NCI-H1694 treated with DMSO at 0.1 percent for 48 hours (cell line): ENCODE measurements at places on chromosomes 16 and 17.

DNA sequence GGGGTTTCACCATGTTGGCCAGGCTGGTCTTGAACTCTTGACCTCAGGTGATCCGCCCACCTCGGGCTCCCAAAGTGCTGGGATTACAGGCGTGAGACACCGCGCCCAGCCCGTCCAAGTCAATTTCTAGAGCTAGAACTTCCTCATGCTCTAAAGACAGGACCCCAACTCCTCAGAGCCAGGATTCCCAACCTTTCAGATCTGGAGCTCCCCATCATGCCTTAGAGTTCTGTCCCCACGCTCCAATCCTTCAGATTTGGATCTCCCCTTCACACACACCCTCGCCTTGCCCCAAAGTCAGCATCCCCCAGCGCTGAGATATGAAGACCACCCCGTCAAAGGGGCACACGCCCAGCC lies 448 bp downstream of the KCTD19 start:
- DNase-seq, result no peak

DNA sequence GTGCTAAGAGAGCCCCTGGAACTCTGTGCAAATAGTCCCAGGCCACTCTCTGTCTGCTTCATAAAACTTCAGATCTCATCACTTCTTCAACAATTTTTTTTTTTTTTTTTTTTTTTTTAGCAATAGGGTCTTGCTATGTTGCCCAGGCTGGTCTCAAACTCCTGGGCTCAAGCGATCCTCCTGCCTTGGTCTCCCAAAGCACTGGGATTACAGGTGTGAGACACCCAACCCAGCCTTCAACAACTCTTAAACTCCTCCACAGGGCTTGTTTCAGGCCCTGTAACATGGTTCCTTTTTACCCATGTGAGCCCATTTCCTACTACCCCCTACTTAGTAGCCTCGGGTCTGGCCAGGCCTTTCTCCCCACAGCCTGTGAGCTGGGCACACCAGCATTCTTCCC lies 39.3 kb upstream of the ICAM2 start:
- no peak for DNase-seq

- DNase-seq, result no peak
These were observed 30.0 kb downstream of the APPBP2 start for GRCh38 chr17:60496041-60496440.

GRCh38 chr16:50523710-50524109 lies 24.5 kb upstream of the NKD1 start:
- no peak for DNase-seq

DNA sequence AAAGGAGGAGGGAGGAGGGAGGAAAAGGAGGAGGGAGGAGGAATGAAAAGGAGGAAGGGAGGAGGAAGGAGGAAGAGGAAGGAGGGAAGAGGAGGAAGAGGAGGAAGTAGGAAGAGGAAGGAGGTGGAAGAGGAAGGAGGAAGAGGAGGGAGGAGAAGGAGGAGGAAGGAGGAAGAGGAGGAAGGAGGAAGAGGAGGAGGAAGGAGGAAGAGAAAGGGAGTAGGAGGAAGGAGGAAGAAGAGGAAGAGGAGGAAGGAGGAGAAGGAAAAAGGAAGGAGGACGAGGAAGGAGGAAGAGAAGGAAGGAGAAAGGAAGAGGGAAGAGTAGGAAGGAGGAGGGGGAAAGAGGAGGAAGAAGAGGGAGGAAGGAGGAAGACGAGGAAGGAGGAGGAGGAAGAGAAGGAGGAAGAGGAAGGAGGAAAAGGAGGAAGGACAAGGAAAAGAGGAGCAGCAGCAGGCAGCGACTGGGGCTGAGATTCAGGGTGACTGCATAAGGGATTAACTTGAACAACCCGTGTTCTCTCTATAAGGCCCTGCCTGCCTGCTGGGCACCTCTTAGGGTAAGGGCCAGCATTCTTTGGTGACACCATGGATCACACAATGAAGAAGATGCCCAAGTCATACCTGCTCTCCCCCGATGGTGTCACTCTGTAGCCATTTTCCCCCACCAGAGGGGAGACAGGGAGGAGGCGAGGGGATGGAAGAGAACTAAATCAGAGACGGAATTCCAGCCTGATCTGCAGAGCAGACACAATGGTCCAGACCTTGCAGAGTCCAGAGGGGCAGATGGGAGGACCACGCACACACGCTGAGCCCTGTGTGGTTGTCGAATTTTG lies 1.4 kb upstream of the IL34 start:
- no peak for DNase-seq

GRCh38 chr16:54512467-54512995 lies 225.9 kb upstream of the IRX3 start:
- no peak for DNase-seq

DNA sequence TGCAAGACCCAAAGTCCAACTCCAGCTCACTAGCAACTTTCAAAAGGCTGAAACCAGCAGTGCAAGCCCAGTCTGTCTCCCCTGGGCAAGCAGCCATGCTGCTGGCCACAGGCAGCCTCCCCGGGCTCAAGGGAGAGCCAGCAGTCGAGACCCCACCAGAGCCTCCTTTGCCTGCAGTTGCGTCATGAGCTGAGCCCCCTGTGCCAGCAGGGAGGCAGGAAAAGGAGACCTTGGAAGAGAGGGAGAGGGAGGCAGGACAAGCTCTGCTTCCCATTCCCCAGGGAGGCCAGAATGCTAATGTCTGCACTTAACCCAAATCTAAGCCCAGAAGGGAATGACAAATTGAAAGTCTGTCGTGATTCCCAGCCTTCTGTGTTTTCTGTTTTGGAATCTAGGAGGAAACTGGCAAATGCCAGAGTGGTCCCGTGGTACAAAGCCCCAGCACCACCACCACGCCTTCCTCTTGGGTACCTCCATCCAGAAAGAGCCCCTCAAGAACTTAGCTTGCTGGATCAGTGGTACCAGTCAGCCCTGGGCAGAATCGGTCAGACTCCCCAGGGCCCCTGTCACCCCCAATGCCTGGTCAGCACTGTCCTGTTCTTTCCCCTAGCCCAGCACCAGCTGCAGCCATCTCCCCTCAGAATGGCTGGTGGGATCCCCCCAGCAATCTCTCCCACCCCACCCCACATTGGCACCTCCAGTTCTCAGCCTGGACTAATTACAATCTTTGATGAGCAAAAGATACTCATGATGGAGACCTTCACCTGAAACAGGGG lies 99.3 kb upstream of the TNRC6C start:
- DNase-seq, result no peak

DNA sequence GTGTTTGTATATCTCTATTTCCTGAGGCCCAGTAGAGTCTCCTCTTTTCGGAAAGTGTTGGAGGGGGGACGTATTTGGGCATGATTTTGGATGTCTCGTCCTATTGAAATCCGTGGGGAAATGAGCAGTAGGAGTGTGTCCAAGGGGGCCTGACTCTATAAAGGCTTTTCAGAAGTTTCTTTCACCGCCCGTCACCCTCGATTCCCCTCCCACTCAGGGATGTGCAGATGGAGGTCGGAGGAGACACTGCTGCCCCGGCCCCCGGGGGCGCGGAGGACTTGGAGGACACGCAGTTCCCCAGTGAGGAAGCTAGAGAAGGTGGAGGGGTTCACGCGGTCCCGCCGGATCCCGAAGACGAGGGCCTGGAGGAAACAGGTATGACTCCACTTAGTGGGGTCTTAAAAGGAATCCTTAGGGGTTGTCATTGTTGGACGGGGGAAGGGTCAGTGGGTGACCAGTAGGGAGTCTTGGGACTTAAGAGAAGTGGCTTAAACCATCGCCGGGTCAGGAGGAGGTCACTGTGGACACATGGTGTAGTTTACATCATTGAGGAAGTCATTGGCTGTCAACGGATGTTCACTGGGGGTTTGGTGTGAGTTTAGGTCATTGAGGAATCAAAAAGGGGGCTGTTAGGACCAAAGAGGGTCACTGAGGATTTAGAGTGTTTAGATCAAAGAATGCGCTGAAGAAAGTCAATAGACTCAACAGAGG lies 424 bp downstream of the MON1B start:
- DNase-seq, result no peak

GRCh38 chr17:55327225-55328088 lies 62.7 kb downstream of the HLF start:
- no peak for DNase-seq

GRCh38 chr17:18986541-18987229 lies 17.9 kb downstream of the FAM83G start:
- no peak for DNase-seq

DNA sequence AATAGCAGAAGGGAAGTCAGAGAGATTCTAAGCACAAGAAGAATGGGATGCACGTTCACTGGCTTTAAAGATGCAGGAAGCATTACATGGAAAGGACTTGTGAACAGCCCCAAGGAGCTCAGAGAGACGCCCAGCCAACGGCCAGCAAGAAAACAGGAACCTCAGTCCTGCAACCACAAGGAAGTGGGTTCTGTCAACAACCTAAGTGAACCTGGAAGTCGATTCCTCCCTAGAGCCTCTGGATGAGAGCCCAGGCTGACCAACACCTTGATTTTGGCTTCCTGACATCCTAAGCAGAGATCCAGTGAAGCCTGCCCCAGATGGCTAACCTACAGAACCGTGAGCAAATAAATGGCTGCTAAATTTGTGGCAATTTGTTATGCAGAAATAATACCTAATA lies 24.5 kb downstream of the GPR142 start:
- no peak for DNase-seq

GRCh38 chr17:683499-684254 lies 31.0 kb downstream of the VPS53 start:
- DNase-seq, result no peak

DNA sequence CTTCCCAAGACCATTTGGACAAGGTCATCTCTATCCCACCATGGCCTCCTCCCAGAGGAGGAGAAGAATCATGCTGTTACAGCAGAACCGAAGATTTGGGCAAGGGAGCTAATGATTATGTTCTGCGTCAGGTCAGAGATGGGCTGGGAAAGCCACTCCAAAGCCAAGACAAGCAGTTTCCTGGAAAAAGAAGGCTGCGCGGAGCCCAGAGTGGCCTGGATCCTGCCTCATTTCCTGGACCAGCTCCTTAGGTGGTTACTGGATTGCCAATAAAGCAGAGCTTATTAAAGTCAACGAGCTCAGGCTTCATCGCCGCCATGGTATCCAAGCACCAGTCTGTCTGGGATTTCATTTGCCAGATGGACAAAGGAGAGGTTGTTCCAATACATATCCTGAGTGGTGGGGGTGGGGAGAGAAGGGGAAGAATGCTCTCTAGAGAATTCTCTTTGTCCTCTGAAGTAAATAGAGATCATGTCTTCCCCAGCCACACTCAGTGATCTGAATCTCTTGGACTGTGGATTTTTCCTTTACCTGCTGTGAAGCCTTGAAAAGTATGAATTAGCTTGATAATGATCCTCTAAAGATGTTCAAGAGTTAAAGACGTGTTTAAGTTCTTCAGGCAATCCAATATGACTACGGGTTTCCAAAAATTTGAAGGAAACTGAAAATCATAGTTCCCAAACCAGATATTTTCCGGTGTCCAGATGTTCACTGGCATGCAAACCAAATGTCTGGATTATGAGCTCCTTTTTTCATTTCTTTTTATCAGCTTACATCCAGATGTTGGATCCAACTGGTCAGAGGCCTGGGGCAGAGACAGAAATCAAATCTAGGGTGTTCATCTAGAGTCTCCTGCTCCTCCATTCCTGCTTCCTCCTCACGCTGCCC lies 17.7 kb downstream of the PRAC1 start:
- DNase-seq, result no peak

DNA sequence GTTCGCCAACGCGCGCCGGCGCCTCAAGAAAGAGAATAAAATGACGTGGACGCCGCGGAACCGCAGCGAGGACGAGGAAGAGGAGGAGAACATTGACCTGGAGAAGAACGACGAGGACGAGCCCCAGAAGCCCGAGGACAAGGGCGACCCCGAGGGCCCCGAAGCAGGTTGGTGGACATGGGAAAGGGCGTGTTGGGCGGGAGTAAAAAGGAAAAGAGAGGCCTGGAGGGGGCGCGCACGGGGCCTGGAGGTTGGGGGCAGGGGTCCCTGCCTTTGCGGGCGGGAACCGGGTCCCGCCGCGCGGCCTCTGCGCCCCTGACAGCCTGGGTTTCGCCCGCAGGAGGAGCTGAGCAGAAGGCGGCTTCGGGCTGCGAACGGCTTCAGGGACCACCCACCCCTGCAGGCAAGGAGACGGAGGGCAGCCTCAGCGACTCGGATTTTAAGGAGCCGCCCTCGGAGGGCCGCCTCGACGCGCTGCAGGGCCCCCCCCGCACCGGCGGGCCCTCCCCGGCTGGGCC lies 2.1 kb downstream of the IRX5 start:
- no peak for DNase-seq

DNA sequence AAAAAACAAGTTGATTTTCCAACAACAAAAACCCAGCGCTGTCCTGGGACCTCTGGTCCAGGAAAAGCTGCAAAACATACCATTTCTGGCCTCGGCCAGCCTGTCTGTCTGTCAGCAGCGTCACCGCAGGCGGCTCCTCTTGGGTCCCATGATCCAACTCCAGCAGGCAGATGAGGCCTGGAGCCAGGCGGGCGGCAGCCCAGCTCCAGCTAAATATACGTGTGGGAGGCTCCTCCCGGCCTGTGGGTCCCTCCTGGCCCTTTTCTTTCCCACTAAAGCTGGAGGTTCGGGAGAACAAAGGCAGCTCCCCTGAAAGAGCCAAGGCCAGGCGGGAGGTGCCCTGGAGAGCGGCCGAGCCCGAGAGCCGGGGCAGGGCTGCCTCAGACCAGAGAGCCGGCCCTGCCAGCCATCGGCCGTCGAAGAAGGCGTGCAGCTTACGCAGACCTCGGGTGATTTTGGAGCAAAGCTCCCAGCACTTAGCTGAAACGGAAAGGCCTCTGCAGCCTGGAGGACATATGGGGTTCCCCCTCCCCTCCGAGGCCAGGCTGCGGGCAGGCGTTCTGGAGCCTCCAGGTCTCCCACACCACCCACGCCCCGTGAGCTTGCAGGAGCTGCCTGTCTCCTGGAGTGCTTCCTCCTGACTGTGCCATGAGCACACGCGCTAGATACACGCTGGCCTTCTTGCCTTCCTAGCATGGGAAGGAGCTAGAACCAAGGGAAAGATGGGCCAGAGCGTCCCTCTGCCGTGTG lies 19.9 kb upstream of the JPH3 start:
- DNase-seq, result no peak

GRCh38 chr17:14918540-14918939 lies 346.6 kb downstream of the PMP22 start:
- no peak for DNase-seq

DNA sequence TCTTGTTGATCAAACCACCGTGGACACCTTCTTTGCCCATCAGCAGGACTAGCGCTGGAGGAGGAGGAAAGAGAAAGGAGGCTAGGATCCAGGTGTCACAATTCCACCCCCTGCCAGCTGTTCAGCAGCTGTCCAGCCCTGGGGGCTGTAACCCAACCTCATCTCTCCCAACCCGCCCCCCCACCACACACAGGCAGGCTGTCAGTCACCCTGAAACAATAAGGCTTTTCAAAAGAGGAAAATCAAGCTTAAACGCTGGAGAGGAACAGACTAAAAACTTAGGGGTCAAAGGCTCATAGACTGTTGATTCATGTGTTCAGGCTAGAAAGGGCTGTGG lies 2.4 kb downstream of the PFN1 start:
- DNase-seq, result no peak
